ENCODE measurements at places on chromosomes 2 and 18.

DNA sequence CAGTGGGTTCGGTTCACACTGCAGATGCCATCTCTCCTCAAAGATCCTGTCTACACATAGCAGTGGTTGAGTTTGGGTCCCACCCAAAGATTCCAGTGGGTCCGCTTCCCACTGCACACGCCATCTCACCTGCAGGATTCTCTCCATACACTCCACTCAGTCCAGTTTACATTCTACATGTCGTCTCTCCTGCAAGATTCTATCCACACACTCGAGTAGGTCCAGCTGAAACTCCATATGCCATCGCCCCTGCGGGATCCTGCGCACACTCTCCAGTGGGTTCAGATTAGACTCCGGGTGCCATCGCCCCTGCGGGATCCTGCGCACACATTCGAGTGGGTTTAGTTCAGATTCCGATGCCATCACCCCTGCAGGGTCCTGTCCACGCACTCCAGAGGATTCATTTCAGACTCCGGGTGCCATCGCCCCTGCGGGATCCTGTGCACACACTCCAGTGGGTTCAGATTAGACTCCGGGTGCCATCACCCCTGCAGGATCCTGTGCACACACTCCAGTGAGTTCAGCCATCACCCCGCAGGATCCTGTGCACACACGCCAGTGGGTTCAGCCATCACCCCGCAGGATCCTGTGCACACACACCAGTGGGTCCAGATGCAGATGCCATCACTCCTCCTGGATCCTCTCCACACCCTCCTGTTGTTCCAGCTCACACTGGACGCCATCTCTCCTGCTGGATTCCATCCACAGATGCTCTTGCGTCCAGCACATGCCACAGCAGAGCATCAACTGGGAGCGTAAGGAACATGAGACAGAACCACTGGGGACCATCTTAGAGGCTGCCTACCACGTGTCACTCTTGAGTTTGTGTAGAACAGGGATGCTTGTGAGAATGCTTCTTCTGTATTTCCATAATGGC lies 3.0 kb upstream of the PXDN start:
- no peak for DNase-seq

DNA sequence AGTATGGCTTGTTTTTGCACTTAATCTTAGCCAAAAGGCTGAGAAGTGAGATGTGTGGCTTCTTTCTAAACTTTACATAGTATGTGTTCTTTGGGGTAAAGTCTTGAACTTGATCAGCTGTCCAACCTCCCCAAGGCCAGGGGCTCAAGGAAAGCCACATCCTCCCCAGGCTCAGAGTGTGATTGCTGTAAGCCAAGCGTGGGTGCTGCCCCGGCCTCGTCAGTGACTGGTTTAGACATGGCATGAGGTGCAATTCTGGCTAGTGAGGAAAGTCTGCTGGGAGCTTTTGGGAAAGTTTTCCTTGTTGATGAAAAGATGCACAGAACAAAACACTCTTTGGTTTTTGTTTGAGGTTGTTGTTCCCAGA lies 40.2 kb downstream of the TMEM177 start:
- no peak for DNase-seq

GRCh38 chr2:238722883-238723282 lies 125.0 kb upstream of the TWIST2 start:
- DNase-seq, result no peak

- no peak for DNase-seq
Observed at GRCh38 chr18:2642771-2643170, 12.8 kb upstream of the SMCHD1 start.

DNA sequence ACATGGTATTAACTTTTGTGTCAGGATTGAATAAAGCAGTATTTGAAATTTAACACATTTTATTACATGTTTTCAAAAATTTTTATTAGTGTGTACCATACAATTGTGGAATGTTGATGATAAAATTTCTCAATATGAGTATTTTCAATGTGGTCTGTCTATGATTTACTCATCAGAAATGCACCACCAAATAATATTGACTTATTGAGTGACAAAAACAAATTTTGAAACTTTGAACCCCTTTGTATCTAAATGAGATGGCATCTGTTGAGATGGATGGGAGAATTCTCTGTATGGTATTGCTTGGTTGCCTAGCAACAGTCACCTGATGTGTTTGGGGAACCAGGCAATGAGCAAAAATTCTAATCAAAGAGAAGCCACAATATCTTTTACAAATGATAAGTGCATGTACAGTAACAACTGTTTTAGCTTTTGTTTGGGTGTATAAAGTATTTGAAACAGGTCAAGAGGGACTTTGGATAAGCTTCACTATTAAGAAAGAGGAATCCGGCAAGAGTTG lies 400.1 kb downstream of the CCDC85A start:
- DNase-seq, result no peak

GRCh38 chr2:197254776-197255530 lies 55.6 kb downstream of the ANKRD44 start:
- DNase-seq, result no peak

DNA sequence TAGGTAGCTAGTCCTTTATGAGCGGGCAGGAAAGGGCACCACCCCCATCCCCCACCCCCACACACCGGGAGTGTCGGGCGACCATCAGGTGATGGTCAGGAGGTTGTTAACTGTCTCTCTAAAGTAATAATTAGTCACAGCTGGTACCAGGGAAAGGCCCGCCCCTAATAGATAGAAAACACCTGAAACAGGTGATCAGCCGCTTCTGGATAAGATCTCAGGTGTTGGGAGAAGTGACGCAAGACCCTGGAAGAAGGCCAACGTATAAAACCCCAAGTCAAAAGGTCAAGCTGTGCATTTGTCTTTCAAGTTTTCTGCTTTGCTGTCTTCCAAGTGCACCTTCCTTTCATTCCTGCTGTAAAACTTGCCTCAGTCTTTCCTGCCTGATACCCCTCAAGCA lies 59.6 kb upstream of the LINC00305 start:
- DNase-seq, result no peak

- no peak for DNase-seq
Observed at GRCh38 chr2:14297340-14297739, 335.2 kb upstream of the LRATD1 start.

DNA sequence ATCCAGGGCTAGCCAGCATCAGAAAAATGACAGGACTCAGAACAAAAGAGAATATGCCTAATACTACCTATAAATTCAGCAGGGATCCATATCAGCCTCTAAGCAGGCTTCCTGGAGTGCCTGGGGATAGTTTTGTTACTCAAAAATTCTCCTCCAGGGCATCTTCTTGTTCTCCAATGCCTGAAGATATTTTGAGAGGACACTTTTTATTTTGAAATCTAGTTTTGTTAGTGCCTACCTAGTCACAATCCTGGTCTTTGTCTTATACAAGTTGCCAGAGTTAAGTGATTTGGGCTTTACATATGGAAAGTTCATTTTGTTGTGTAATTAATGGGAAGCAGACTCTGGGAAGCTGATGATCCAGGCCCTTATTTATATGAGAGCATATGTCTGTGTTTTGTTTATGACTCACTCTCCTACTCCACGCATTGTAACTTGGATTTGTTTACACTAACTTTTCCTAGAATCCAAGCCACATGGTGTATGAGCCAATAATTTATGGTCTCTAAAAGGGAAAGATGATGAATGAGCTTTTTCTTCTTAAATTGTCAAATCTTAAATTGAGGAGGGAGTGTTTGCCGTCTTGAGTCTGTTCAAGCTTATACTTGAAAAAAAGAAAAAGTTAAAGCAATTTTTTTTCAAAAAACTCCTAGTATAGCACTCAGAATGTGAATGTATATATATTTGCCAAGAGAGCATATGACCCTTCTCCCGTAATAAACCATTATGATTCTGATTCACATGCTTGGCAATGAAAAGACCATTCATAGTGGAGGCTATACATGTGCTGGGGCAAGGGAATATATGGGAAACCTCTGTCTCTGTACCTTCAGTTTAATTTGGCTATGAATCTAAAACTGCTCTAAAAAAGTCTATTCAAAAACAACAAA lies 370.3 kb downstream of the SETBP1 start:
- DNase-seq, result no peak

DNA sequence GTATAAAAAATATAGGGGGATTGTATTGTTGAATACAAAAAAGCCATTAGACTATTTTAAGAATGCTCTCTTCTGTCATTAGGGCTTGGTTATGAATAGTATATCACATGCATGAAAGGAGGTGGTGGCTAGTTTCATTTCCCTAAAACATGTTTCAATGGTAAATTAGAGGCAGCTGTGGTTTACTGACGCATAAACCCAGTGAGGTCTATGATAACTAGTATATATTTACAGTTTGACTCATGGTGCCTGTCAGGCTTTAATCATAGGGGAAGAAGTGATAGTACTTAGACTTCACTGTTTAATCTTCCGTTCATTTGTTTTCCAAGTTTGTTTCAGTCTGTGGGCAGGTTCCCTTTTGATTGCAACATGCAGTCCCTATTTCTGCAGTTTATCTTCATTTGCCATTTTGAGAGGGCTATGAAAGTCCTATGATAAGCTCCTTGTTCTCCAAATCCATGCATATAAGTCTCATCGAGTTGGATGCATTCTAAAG lies 55.1 kb upstream of the MAP4K3 start:
- peak; percentile 60 for DNase-seq

- no peak for DNase-seq
Observed at GRCh38 chr2:142041996-142042395, 88.8 kb downstream of the LRP1B start.

DNA sequence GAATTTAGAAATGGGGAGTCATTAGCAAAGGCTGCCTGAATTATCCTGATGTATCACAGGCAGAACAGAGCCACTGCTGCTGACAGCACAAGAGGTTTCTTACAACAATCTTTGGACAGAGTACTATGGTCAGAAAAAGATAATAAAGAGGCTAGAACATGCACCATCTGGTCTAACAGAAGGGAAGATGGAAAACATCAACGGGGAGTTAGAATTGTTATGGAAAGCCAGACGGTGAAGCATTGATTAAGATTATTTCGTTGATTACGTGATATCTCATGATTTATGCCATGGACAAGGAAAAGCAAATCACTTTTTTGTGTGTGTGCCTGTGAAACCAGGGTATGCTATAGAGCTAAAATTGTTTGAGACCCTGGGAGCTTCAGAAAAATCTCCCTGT lies 409.4 kb upstream of the ETAA1 start:
- no peak for DNase-seq

DNA sequence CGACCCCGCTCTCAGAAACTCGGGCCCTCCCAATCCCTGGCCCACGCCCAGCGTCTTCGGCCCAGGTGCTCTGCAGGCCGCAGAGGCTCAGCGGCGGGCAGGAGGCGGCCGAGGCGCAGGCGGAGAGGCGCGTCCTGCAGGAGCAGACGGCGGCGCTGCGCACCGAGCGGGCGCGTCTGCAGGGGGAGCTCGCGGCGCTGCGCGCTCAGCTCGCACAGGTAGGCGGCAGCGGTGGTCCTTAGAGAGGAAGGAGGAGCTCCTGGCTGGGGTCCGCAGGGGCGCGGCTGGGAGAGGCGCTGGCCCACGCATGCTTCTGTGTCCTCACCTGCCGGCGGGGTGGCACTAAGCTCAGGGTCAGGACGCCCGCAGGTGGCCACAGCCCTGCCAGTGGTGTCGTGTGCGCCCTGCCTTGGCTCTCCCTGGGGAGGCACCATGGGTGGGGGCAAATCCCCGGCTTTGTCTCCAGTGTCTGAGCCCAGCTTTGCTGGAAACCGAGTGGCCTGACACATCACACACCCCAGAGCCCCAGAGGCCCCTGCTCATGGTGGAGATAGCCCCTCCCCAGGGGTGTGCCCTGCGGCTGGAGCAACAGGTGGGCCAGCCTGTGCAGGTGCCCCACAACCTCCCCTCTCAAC lies 14.9 kb upstream of the SNED1 start:
- DNase-seq, result no peak

DNA sequence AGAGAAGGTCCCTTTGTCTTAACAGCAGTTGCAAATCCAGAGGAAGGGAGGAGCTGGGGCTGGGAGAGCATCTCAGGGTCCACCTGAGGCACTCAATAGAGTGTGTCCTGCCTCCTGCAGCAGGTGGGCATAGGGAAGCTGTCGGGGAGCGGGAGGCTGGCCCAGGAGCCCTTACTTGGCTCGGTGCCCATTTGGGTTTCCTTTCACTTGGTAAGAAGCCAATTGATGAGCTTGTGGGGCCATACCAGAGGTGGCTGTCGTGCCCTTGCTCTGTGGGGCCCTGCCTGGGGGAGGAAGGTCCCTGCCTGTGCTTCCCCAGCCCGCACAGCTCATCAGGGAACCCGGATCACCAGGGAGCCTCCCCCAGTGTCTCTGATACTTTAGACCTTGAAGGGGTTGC lies 229.7 kb downstream of the DYSF start:
- DNase-seq, result no peak

DNA sequence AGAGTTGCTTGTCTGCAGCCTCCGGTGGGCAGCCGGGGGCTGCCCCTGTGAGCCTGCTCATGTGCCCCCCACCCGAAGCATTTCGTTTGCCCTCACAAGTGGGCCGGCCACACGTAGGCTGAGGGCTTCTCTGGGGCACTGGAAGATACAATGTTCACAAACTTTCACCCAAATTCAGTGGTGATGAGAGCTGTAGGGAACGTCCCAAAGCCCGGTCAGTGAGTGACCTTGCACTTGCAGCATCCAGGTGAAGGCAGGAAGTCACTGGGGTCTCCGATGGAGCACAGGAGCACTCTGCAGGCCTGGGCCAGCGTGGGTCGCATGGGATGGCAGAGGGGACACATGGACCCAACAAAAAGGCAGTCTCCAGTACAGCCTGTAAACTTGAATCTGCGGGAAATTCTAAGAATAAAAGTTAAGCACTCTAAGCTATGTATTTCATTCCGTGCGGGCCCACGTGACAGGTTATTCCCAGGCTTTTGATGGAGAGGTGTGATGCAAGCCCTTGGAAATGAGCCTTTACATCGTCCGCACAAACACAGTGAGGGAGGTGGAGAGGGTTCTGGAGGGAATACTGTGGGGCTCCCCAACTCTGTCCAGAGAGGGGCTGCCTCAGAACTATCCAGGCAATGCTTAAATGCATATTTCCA lies 42.5 kb downstream of the CNGA3 start:
- no peak for DNase-seq

DNA sequence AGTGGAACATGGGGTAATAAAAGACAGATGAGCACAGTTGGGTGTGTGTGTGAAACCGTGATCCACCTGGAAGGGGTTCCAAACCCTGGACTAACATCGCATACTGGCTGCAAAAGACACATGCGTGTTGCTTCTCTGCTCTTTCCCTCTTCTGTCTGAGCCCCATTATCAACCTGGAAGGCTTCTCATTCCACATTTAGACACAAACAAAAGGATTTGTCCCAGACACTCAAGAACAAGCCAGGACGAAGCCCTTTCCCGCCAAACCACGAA lies 7.0 kb upstream of the SP9 start:
- no peak for DNase-seq

DNA sequence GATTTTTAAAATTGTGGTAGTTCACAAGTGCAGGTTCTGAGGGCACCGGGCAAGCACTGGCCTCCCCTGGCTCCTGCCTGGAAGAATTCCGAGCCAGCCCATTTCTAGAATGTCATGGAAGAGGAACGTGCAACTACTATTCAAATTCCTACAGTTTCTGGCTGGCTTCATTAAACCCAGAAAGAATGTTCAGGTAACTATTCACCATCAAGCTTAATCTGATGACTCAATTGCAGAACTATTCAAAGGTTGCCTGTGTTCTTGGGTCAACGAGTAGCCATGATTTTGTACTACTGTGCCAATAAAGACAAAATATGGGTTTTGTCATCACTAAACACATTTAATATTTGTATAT lies 14.3 kb upstream of the MFF start:
- DNase-seq, result no peak
